Spinal cord (tissue), 10 donors: ENCODE measurements at places on chromosomes 1 and 21. TPM values are rescaled to one million over a fixed set of nuclear protein-coding genes. Genes with fewer than 3 reads are reported as not detected.

ZFP69 gene
- 7.8 TPM for total RNA-seq

SPRR1A gene
- total RNA-seq = not detected

OR2T10 gene
- total RNA-seq = not detected

GPR25 gene
- not detected for total RNA-seq

LRRC39 gene
- 4.1 TPM for total RNA-seq

TRIM46 gene
- total RNA-seq = 6.7 TPM

MEGF6 gene
- 6.0 TPM for total RNA-seq

HRNR gene
- not detected for total RNA-seq

C4BPA gene
- not detected for total RNA-seq

PHLDA3 gene
- total RNA-seq = 14.4 TPM

TRIM62 gene
- total RNA-seq = 11.6 TPM

CFAP141 gene
- 0.66 TPM for total RNA-seq

NR5A2 gene
- total RNA-seq = 2.8 TPM

S100A7A gene
- total RNA-seq = not detected

HSD3B1 gene
- 0.61 TPM for total RNA-seq

HSF2BP gene
- total RNA-seq = 2.0 TPM

FCGR3A gene
- 5.6 TPM for total RNA-seq

MIB2 gene
- total RNA-seq = 72.2 TPM

SPRR2E gene
- total RNA-seq = not detected

MAP3K21 gene
- total RNA-seq = 2.1 TPM

DPT gene
- total RNA-seq = 9.4 TPM

KCND3 gene
- total RNA-seq = 20.4 TPM

IQCC gene
- total RNA-seq = 3.3 TPM

TPTE gene
- not detected for total RNA-seq

CFHR2 gene
- not detected for total RNA-seq

KTI12 gene
- 5.6 TPM for total RNA-seq

CAMSAP2 gene
- 74.2 TPM for total RNA-seq

FMO2 gene
- 4.7 TPM for total RNA-seq

PRELP gene
- 4.4 TPM for total RNA-seq

OPRD1 gene
- total RNA-seq = 0.28 TPM

SLC45A3 gene
- 9.5 TPM for total RNA-seq

TMEM82 gene
- total RNA-seq = not detected

FAM72C gene
- 1.2 TPM for total RNA-seq

AGTRAP gene
- 45.1 TPM for total RNA-seq

C1orf226 gene
- total RNA-seq = 2.9 TPM

KRTAP21-2 gene
- not detected for total RNA-seq

ADCY10 gene
- 0.33 TPM for total RNA-seq

MFAP2 gene
- total RNA-seq = 18.1 TPM

DNASE2B gene
- total RNA-seq = not detected

ICOSLG gene
- total RNA-seq = 1.5 TPM

RHBDL2 gene
- total RNA-seq = 0.61 TPM

CA6 gene
- total RNA-seq = not detected

BRDT gene
- total RNA-seq = 0.10 TPM
